ENCODE measurements at places on chromosomes 1 and 21.

DNA sequence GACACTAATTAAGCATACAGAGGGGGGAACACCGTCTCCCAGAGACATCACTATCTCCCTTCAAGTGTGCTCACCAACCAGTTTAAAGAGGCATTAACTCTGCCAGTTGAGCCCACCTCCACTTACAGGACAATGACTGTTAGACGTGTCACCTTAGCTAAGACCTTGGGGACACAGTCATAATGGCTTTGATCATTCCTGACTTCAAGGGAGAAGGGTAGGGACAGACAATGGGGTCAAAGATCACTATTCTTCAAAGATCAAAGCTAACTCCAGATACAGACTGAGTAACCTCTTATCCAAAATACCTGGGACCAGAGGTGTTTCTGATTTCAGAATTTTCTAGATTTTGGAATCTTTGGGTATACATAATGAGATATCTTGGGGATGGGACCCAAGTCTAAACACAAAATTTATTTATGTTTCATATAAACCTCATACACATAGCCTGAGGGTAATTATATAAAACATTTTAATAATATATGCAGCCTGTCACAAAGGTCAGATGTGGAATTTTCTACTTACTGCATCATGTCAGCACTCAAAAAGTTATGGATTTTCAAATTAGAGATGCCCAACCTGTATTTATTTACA, 246.1 kb downstream of the SLC45A1 start:
- no peak for DNase-seq

DNA sequence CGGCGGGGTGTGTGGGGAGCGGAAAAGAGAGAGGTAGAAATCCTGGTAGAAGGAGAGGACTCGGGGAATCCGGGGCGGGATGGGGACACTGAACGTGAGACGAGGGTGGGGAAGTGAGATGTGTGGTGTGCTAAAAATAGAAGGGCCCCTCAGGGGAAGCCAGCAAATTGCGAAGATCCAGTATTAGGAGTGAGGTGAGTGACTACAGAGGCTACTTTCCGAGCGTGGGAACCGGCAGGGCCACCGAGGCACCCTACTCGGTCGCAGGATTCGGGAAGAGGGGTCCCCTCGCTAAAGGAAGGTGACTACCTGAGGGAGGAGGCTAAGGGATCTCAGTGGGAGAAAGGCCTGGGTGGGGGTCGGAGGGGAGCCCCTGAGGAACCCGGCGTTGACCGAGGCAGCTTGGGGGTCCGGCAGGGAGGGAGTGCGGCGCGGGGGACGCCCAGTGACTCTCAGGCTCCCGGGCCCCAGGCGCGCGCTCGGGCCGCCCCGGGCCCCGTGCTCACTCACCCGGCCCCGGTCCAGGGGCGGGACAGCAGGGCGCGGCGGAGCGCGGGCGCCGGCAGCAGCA, 318 bp downstream of the ALDH4A1 start:
- no peak for DNase-seq

DNA sequence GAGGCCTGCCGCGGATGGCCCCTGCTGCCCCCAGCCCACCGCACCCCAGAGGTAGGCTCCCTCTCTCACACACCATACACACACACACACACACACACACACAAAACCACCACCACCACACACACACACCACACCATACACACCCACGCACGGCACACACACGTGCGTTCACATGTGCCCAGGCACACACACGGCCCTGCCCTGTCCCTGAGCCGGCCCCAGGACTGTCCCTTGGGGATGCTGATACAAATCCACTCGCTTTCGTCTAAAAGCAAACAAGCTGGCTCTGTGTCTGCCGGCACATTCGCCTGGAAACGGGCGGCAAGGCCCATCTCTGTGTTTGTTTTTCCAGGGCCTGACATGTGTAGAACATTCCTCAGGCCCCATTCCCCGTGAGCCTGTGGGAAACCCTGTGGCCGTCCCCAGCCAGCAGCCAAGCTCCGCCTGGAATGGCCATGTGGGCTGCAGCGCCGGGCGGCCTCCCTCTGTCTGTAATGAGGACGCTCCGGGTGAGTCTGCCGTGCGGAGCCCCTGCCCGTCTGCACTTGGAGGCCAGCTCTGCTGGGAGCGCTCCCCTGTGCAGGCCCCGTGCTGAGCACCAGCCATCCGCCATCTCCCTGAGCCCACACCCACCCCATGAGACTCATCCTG, 67.4 kb downstream of the DMRTB1 start:
- DNase-seq = no peak

DNA sequence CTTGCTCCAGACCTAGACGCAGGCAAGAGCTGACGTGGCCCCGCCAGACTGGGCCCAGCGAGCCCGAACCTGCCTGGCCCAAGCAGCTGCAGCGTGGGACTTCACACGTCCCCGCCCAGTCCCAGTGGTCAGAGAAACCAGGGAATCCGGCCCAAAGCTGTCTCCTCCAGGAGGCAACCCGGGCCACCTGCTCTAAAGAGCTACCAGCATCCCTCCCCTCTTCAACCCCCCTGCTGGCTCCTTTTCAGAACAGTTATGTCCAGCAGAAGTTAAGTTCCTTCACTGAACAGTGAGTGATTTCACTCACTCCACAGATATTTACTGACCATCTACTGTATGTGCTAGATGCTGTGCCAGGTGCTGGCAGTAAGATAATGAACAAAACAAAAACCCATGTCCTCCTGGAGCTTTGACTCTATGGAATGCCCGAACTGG, 2.1 kb upstream of the EFNA1 start:
- peak; percentile 19 for DNase-seq

GRCh38 chr1:203408486-203409481, 57.9 kb upstream of the FMOD start:
- no peak for DNase-seq

- no peak for DNase-seq
Observed at GRCh38 chr1:218817071-218817470, 356.6 kb upstream of the LYPLAL1 start.

GRCh38 chr1:214102907-214103306, 115.1 kb downstream of the PROX1 start:
- DNase-seq = no peak

DNA sequence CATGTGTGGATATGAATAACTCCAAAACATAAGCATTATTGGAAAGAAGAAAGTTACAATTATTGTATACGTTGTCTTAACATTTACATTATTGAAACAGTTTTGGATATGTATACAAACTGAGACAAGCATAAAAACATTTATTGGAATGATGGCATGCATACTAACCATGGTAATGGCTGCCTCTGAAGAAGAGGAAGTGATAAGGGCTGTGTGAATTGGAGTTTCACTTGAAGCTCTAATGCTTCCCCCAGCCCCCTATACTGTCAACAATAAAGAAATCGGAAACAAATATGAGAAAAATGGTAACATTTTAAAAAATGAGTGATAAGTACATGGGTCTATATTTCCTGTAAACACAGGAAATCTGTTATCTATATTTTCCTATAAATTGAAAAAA, 367.7 kb upstream of the DPYD start:
- DNase-seq = peak; percentile 23

DNA sequence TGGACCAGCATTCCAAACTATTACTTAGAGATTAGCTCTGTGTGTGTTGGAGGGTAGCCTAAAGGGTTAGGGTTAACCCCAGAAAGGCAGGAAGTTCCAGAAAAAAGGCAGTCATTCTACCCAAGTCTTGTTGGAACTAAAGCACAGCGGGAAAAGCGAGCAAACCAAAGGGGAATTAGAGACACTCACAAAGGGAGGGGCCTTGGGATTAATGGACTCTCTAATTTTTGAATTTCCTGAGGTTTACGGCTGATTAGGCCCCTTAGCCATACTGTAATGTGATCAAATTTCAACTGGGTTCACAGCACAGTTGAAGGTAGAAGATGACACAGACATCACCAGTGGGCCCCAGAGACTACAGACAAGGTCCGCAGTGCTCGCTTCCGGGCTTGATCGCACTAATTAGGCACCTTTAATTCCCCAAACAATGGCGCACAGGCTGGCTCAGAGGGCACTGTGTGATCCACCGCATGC, 28.3 kb downstream of the CAPZB start:
- DNase-seq = no peak

GRCh38 chr21:42308914-42309752, 6.1 kb downstream of the TFF3 start:
- DNase-seq = no peak

DNA sequence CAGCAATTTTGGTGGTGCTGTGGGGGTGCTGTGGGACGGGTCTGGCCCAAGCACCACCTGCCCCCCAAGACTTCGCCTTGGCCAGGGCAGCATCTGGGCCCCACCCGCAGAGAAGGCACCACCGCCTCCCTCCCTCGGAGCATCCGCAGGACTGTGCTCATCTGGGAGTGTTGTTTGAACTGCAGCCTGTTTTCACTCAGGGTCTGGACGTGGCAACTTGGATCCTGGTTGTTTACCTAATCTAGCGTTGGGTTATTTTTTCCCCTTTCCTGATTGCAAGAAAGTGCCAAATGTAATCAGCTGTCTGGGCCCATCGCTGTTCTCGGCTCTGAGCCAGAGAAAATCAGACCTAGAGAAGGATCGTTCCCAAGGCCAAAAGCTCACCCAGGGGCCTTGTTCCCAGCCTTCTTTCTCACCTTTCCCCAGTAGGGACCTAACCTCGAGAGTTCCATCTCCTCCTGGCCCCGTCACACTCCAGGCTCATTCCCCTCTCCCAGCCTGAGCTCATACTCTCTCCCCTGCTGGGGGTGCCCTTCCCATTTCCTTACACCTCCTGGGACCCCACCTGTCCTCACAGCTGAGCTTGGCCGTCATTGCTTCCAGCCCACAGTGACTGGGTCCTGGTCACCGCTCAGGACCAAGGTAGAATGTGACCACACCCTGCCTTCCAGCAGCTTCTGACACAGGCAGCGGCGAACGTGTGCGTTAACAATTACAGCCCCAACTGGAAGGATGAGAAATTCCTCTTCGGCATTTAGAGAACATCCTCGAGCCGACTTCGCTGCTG, 72.0 kb upstream of the FAM20B start:
- no peak for DNase-seq

GRCh38 chr1:11930571-11931445, 3.7 kb upstream of the PLOD1 start:
- no peak for DNase-seq

DNA sequence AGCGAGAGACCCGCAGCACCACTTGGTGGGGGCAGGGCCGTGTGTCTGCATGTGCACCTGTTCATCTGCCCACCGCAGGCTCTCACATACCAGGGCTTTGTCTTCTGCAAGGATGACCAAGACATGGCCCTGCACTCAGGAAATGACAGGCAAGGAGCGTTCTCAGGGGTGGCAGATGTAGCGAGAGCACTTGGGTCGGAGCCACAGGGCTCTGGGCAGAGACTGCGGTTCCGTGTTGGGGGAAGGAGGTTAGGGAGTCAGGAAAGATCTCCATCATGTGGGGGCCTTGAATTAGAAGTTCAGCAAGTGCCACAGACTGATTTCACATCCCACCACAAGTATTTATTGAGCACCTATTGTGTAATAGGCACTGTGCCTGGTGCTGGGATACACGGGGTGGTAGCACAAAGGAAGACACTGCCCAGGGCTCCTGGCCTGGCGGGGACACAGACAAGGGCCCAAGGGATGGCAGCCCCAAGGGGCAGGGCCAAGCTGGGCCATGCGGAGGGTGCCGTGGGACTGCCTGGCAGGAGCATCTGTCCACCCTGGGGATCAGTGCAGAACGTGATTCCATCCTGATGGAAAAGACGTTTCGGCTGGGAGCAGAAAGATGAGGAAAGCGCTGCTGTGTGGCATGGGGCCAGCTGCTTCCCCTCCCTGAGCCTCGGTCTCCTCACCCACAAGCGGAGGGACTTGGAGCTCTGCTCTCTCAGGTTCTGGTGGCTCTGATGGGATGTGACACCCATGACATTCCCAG, 11.4 kb upstream of the SPSB1 start:
- no peak for DNase-seq

GRCh38 chr1:27509127-27510080, 19.4 kb upstream of the WASF2 start:
- no peak for DNase-seq

DNA sequence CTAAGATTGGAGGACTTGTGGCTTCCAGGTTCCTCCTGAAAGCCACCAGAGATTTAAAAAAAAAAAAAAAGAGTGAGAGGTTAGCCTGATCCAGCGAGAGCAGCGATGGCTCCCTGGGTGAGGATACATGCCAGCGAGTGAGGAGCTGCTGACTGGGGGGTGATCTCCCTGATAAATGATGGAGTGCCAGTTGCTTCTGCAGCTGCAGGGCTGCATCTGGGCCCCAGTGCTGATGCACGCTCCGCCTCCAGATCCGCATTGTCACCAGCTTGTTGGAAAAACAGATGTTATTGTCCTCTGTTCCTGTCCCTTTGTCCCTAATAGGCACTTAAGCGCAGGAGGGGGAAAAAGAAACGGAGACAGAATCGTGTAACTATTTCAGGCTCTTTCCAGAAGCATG, 28.6 kb downstream of the UBIAD1 start:
- no peak for DNase-seq

DNA sequence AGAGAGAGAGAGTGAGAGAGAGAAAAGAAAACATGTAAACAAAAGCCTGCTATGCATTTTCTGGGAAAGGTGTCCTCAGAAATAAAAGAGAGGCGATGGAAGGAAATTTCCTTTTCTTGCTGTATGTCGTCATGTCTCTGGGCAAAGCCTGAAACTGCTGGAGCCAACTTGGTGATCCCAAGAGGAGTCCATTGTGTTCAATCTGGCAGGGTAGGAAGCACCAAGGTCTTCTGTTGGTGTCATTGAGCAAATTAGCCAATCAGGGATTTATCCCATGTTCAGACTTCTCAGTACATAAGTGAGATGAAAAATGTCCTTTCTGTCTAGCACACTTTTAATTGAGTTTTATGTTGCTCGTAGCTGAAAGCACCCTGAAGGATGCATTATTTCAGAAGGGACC, 260.0 kb upstream of the KAZN start:
- no peak for DNase-seq

- DNase-seq = peak; percentile 56
Observed at GRCh38 chr1:225825078-225825477, 15.2 kb downstream of the EPHX1 start.

DNA sequence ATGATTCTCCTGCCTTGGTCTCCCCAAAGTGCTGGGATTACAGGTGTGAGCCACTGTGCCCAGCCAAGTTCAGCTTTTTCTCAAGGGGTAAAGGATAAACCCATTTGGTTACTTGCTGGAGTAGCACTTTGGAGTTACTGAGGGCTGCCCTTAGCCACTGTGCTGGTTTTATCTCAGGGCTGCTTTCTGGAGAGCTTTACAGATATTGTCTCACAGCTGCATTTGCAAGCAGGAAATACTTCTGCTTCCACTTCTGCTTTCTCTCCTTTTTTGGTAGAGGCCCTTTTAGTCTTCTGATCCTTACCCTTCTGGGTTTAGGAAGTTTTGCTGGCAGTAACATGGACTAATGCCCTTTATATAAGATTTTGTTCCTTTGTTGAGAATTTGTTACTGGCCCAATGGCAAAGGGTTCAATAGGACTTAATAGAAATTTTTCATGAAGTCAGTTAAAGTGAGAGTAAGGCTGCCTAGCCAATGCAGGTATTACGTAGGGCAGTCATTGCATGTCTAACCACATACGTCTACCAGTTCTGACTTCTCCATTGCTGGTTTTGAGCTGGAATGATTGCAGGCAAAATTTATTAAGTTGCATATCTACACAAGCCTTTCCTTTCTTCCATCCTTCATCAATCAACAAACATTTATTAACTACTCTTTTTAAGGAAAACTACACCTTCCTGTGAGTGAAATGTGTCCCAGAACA, 24.4 kb downstream of the CAP1 start:
- DNase-seq = peak; percentile 88

- DNase-seq = no peak
Observed at GRCh38 chr1:185853739-185854138, 119.5 kb downstream of the HMCN1 start.

GRCh38 chr1:198444792-198445191, 95.7 kb downstream of the ATP6V1G3 start:
- no peak for DNase-seq

Data from hematopoietic multipotent progenitor cell treated with erythropoietin and hydrocortisone succinate and interleukin-3 and kit ligand, for 4 days (in vitro differentiated cells).